T-helper 1 cell (primary cell): ENCODE measurements at places on chromosomes 13 and 19.

GRCh38 chr13:73179650-73180274 lies 121.0 kb downstream of the KLF5 start:
- no peak for DNase-seq

DNA sequence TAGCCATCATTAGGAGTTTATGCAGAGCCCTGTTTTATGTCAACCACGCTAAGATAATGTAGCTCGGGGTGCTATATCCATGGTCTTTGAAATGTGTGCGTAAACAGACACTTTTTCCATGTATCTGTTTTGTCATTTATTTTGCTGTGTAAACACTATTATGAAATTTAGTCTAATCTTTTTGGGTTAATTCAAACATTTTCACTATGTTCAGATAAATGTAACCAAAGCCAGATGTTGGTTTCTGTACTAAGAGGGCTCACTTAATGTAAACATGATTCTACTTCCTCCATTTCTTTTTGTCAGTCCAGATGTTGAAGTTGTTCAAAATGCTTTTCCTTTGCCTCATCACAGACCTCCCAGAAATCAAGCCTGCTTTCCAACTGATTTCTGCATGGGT lies 499.5 kb upstream of the GPC6 start:
- no peak for DNase-seq

DNA sequence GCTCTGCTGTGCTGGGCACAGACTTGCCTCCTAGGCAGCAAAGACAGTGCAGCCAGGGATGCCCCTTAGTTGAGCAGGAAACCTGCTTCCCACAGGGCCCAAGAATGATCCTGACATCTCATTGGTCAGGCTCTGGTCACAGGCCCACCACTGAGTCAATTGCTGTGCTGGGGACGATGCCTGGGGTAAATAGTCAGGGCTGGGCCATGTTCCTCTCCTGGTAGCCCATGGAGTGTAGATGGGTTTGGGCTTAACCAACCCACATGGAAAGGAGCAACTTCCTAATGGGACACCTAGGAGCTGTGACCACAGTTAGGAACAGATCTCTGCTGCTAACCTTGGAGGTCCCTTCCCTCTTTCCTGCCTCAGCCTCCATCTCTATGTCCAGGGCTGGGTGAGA lies 212.5 kb upstream of the ZNF536 start:
- DNase-seq = no peak

DNA sequence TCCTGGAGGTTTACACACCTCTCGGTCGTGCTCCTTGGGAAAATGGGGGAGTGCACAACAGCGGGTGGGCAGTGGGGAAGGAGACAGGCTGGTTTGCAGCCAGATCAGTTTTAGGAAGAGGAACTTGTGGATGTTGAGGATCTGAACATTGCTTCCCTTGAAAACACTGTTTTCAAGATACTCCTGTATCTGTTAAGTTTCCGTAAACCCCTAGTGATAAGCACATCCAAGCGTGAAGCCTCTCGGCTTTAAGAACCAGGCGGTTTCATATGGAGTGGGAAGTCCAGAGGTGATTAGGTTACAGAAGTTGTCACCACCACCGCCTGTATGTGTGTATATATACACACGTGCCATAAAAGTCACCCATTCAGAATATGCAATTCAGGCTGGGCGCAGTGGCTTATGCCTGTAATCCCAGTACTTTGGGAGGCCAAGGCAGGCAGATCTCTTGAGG lies 47.4 kb downstream of the SIPA1L3 start:
- DNase-seq = no peak

DNA sequence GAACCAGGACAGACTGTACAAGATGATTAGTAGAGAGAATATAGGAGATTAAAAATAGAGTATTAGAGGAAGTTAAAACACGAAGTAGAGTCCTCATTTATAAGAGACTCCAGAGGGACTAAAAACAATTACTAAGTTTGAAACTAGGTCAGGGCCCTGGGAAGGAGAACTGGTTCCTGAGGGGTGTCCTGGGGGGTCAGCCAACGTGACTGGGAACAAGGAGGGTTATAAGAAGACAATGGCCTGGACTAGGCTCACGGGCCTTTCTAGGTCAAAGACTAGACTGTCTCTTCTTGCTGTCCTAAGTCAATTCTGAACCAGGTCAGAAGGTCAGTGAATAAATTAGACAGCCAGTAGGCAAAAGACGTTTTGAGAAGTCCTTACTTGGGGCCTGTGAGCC lies 165.3 kb downstream of the IER2 start:
- no peak for DNase-seq

- DNase-seq = no peak
Observed at GRCh38 chr19:15285896-15286591, 46.3 kb downstream of the BRD4 start.

DNA sequence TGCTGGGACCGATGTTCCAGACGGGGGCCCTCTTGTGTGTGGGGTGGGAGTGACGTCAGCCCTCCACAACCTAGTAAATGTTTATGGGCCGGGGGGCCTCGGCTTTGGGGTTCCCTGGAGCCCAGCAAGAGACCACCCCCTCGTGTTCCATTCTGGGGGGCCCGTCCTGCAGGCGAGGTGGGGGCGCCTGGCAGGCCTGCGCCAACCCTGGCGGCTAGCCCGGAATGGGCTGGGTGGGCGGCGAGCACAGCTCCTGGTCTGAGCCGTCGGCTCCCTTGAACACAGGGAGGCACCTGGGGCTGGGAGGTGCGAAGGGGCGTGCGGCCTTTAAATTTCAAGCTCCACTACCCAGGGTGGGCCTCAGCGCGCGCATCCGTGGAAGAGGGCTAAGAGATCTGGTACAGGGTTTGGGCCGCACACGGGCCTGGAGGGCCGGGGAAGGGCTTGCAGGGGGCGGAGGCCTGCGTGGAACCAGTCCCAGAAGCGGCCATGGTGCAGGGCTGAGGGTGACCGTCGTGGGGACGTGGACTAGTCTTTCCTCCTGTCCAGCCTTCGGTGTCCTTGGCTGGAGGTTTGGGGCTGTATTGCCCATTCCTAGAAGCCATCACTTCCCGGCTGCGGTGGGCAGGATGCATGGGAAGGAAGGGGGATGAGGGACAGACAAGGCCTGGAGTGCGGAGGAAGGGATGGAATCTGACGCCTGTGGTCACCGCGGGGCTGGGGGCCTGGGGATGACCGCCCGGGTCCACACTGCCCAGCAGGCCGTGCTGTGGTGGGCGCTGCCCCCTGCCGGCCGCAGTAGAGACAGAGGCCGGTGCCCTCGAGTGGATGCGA lies 11.4 kb downstream of the NDUFA11 start:
- no peak for DNase-seq

DNA sequence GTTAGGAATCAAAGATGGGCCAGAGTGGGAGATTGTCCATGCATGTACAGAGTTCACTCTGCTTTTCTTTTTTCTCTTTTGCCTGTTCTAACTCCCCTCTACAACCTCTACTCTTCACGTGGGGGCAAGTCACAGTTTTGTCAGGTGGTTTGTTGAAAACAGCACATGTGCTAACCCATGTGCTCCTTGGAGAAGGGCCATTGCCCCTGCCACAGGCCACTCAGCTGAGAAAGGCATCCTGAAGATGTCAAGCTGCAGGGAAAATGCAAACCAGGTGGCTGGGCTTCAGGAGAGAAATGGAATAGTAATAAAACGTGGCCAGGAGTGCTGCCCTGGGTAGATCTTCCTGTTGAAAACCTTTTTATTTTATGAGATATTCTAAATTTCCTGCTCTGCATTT lies 35.3 kb upstream of the SLC10A2 start:
- no peak for DNase-seq

DNA sequence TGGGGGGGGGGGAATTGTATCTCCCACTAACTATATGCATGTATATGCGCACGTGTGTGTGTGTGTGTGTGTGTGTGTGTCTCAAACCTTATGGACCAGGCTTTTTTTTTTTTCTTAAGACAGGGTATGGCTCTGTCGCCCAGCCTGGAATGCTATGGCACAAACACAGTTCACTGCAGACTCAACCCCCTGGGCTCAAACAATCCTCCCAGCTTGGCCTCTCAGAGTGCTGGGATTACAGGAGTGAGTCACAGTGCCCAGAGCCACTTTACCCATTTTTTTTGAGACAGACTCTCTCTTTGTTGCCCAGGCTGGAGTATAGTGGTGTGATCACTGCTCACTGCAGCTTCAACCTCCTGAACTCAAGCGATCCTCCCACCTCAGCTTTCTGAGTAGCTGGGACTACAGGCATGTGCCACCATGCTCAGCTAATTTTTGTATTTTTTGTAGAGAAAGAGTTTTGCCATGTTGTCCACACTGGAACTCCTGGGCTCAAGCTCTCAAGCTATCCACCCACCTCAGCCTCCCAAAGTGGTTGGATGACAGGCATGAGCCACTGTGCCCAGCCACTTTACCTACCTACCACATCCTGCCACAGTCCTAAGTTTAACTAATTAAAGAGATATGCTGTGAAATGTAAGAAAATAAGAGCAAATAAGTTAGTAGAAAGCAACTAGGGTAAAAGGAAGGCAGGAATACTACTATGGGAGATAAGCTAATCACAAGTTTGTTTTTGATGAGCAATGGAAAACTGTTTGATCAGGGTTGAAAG lies 2.4 kb downstream of the ZMYM5 start:
- DNase-seq = no peak

- DNase-seq = no peak
Observed at GRCh38 chr19:34555447-34555846, 73.9 kb downstream of the WTIP start.

DNA sequence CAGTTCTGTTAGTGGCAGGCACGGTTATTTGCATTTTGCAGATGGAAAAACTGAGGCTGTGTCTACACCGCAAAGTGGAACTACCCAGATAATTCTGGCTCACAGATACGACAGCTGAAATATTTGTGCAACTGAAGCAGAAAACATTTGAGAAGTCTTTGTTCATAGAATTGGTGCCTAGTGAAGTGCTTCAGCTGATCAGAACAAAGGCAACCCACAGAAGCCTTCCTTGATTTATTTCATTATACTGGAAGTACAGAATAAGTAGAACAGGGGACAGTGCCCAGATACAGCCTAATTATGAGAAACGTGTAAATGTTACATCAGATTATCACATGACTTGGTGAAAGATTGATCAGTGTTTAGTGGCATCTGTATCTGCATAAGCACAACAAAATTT lies 73.4 kb upstream of the RAP2A start:
- no peak for DNase-seq
